ENCODE measurements at places on chromosomes 2 and 18.
A peak's percentile ranks its signal among the peaks of the same experiment; 100 is the strongest.

GRCh38 chr2:160621748-160622147 is 128.1 kb upstream of the RBMS1 start:
- no peak for DNase-seq

DNA sequence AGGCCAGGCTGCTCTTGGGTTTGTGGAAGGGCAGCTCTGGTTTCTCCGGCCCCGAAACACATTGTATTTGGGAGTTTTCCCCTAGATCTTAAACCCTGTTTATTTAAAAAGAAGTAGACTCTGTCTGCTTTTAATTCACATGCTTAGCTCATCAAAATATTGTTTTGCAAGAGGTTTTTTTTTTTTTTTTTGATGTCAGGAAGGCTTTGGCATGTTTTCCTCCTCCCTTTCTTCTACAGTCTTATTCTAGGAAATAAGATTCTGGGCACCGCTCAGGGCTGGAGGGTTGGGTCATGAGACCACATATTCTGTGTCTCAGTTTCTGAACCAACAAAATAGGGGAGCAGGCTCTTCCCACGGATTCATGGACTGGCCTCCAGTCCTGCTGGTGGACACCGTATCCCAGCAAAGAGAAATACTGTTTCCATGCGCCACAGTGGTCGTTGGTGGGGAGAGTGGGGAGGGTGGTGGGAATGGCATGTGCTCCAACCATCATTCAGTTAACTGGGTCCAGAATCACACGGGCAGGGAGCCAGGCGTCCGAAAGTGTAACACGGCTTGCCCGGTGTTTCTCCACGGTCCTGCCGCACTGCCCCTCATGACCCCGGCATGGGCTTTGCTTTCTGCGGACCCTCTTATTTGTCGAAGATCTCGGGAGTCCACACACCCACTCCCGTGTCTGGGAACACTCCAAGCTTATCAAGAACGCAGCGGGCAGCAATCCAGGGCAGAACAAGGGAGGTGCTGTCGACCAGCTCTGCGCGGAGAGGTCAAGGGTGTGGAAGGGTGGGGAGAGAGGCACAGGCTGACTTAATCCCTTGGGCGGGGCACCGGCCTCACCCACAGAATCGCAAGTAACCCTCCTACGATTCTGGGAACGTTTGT is 176.7 kb downstream of the GLI2 start:
- no peak for DNase-seq

GRCh38 chr2:174877751-174878150 is 113.5 kb upstream of the CHRNA1 start:
- DNase-seq = no peak

- no peak for DNase-seq
Measured at GRCh38 chr2:60413069-60413813, 140.2 kb downstream of the BCL11A start.

DNA sequence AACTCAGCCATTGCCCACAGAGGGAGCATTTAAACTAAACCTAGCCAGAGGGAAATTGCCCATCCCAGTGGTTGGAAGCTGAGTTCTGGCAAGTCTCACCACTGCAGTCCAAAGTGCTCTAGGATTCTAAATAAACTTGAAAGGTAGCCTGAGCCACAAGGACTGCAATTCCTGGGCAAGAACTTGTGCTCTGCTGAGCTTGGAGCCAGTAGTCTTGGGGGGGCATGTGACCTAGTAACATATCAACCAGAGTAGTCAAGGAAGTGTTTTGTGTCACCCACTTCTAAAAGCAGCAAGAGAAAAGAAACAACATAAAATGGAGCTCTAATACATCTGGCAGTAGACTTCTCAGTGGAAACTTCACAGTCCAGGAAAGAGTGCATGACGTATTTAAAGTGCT is 167.0 kb downstream of the PTH2R start:
- no peak for DNase-seq

DNA sequence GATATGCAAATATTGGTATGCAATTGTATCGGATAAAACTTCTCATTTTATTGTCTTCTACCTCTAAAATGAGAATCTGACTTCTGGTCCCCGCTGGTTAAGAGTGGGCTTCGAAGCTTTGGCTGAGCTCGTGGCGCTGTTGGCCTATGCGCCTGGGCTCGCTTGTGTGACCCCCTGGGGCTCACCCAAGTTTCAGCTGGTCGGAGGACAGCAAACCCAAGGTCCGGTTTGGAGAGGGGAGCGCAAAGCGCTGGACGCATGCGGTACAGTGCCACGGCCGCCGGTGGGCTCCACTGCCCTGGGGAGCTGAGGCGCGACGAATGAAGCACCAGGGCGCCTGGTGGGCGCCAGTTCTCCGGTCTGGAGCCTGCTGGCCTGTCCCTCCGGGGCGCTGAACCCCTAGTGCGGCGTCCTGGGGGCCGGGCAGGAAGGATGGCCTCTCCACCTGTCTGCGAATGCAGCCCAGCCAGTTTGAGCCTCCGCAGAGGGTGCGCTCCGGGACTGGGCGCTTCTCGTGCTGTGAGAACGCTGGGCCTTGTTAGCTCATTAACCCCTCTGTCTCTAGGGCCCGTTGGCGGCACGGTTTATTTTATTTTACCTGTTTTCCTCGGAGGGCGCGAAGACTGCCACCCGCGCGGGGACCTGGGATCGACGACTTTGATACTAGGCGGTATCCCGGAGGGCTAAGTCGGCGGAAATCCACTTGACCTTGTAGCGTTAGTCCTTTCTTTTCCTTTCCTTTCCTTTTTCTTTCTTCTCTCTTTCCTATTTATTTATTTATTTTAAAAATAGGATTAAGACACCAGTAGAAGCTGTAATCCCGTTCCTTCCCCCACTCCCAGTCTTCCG is 10.4 kb downstream of the MEIS1 start:
- no peak for DNase-seq

GRCh38 chr2:62344472-62344871 is 148.6 kb downstream of the B3GNT2 start:
- DNase-seq = peak; percentile 23

DNA sequence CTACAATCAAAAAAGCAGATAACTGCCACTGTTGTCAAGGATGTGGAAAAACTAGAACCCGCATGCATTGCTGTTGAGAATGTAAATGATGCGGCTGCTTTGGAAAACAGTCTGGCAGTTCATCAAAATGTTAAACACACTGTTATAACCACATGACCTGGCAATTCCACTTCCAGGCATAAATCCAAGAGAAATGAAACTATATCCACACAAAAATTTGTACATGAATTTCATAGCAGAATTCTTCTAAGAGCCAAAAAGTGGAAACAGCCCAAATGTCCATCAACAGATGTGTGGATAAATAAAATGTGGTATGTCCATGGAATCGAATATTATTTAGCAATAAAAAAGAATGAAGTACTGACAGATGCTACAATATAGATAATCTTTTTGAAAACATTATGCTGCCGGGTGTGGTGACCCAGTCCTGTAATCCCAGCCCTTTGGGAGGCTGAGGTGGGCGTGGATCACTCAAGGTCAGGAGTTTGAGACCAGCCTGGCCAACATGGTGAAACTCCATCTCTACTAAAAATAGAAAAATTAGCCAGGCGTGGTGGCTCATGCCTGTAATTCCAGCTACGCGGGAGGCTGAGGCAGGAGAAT is 32.0 kb downstream of the ERCC3 start:
- DNase-seq = no peak

DNA sequence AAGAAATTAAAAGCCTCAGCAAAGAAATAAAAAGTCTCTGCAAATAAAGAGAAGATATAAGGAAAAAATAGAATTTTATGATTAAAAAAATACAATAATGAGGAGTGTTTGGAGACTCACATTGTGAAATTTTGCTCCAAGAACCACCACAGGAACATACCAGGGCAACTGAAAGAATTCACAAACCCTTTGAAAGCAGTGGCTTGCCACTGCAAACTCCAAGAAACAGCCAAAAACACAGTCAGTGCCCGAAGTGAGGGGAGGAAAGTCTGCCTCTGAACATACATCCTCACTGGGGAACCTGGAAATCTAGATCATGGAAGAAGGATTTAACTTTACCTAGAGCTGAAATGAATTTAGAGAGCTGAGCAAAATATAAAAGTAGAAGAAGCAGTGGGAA is 33.1 kb downstream of the EVA1A start:
- DNase-seq = no peak

All from activated CD4-positive, alpha-beta T cell treated with anti-CD3 and anti-CD28 coated beads, Interleukin-2, amount 50 U/mL, for 16 hours (primary cell).